ENCODE measurements at places on chromosomes 6 and 20.

DNA sequence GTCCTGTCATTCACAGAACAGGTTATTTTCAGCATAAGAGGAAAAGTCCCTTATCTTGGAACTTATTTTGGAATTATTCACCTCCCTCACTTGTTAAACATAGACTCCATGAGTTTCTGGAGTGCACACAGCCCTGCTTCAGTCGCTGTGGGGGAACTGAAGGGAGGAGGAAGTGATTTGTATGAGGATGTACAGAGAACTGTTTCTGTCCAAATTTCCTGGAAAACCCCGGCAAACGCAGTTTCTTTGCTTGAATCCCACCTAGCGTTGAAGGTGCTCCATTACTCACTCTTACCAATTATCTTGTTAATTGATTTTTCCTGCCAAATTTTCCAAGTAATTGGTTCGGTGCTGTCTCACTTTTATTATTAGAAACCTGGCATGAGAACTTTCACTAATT, 78.0 kb upstream of the AGPAT4 start:
- DNase-seq, result no peak

DNA sequence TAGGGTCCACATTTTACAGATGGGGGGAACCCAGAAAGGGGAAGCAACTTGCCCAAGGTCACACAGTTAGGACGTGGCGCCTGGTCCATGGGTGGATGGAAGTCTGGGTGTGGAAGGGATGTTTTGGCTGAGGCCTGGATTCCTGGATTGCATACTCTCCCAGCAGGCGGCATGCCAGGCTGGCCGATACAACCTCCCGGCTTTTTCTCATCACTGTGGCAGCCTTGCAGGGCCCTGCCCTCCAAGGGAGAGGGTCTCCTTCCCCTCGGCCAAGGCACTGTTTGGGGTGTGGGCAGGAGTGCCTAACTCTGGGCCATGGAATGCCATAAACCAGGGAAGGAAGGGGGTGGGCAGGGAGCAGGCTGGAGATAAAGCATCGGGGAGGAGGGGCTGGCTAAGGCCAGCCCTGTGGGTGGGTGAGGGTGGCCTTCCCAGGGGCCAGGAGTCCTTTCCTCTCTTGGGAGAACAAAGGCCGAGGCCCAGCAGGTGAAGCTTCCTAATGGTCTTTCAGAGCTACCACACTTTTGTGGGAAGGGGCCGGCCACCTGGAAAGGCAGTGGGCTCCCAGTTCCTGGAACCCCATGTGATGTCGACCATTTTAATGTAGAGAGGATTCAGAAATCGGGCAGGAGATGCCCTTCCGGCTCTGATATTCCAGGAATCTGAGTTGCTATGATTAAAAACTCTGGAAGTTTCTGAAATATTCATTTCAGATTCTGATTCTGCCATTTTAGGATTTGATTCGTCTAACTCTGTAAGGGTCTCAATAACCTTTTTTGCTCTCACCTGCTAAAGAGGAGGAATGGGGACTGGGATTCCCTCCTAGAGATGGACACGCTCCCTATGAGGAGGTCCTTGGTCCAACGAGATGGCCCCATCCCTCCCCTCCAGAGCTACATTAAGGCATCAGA, 4.2 kb downstream of the FOXS1 start:
- DNase-seq, result no peak

- DNase-seq, result no peak
Measured at GRCh38 chr6:18031680-18032256, 44.3 kb upstream of the KIF13A start.

DNA sequence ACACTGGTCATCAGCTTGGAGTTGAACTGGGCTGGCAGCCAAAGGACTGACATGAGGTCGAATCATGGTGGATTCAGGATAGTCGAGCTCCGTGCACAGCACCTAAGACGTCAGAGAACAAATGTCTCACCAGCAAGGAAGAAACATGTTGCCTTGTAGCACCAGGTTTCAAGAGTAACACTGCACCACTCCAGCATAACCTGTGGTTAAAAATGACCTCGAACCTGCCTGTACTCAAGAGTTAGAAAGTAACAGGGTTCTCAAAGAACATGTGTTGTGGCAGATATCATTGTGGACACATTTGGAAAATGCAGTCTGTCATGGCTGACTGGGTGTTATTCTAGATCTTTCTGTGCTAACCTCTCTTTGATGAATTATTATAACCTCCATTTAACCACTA, 511.6 kb downstream of the CDH26 start:
- no peak for DNase-seq

DNA sequence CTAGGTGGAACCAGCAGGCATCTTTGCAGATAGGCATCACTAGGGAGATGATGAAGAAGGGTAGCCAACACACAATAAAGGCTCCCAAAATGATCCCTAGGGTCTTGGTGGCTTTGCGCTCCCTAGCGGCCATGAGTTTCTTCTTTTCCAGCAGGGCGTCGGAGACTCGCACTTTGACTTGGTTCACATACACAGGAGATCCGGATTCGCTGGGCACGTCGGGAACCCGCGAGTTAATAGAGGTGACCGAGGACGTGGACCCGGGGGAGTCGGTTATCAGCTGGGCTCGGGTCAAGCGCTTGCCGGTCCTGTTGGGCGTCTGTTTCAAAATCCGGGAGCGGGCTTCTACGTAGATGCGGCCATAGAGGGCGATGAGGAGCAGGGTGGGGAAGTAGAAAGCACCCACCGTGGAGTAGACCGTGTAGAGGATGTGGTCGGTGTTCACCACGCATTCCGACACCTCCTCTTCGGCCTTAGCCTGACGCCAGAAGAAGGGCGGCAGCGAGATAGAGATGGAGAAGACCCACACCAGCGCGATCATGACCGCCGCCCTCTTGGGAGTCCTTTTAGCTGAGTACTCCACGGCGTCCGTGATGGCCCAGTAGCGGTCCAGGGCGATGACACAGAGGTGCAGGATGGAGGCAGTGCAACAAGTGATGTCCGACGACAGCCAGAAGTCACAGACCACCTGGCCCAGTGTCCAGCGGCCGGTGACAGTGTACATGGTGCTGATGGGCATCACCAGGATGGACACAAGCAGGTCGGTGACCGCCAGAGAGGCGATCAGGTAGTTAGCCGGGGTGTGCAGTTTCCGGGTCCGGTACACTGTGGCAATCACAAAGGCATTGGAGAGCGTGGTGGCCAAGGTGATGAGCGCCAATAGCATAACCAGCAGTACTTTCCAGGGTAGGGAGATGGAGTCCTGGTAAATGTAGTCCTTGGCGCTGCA, 658 bp downstream of the HTR1B start:
- DNase-seq, result no peak

- DNase-seq, result no peak
Measured at GRCh38 chr20:61682114-61682995, 383.3 kb downstream of the TAF4 start.

- DNase-seq, result peak; percentile 46
Measured at GRCh38 chr20:58890518-58891085, 38.1 kb downstream of the GNAS start.

- DNase-seq, result no peak
Measured at GRCh38 chr6:121764493-121764892, 329.0 kb downstream of the GJA1 start.

DNA sequence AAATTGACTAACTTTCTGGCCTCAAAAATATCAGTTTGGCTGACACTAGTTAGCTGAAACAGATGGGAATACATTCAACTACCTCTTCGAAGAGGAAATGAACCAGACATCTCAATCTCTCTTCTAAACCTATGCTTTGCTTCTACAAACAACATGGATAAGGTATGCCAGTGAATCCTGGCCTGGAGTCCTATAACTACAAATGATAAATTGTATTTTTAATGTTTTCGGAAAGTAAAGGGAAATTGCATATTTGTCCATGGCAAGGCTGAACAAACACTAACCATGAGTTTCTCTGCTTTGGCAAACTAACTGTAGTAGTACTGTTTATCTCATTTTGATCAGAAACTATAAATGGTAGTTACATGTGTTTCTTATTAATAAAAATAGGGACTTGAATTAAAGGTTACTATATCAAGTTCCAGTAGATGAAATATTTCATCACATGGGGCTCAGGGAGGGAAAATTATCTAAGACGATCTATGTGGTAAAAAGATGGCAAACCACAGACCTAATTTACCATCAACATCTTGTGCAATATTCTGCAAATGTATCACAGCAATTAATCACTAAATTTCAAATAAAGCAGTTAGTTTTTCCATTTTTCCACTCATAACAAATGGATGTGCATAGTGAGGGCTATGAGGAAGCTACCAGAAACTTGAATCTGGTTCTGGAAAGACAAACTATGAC, 76.8 kb downstream of the COL12A1 start:
- no peak for DNase-seq

DNA sequence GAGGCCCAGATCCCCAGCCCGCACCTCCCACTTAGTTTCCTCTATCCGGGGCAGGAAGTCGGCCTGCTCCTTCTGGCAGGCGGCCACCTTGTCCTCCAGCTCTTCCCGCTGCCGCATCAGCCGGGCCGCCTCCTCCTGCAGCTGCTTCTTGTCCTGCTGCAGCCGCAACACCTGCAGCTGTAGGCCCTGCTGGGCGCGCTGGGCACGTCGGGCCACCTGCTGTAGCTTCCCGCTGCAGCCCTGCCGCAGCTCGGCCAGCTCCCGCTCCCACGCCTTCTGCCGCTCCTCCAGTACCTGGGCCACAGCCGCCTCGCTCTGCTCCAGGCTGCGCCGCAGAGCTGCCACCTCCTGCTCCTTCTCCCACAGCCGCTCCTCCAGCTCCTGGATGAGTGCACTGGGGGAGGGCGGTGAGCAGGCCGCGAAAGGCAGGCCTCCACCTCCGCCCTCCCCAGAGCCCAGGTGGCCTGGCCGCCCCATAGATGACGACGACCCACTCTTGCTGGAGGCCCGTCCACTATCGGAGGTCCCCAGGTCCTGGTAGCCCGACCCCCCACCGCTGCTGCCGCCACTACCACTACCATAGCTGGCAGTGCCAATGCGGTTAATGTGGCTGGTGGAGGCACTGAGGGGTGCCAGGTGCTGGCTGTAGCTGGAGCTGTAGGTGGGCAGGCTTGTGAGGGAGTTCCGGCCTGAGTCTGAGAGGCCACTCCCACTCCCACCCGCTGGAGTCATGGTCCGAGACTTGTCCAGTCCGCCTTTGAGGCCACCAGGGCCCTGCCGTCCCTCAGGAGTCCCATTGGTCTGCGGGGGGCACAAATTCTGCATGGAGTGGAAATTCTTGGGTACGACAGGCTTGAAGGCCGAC, 6.0 kb upstream of the FASTKD5 start:
- no peak for DNase-seq

GRCh38 chr6:113067612-113068275, 720.6 kb downstream of the RFPL4B start:
- DNase-seq, result no peak

DNA sequence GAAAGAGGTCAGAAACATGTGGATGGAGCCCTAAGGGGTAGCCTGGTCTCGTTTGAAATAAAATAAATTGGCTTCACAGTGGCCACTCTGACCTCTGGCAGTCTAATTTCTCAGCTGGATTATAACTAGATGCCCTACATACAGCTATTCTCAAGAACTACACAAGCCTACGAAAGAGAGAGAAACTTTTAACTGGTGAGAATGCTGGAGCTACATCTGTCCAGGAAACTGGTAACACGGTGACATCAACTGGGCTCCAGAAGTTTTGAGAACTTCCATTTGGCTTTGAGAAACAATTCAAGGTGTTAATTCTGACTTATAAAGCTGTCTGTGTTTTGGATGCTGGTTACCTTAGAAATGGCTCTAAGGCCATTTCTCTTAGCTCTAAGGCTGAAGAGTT, 187.3 kb upstream of the TENT5A start:
- DNase-seq, result no peak

GRCh38 chr6:154234019-154234772, 122.4 kb downstream of the IPCEF1 start:
- DNase-seq, result no peak

DNA sequence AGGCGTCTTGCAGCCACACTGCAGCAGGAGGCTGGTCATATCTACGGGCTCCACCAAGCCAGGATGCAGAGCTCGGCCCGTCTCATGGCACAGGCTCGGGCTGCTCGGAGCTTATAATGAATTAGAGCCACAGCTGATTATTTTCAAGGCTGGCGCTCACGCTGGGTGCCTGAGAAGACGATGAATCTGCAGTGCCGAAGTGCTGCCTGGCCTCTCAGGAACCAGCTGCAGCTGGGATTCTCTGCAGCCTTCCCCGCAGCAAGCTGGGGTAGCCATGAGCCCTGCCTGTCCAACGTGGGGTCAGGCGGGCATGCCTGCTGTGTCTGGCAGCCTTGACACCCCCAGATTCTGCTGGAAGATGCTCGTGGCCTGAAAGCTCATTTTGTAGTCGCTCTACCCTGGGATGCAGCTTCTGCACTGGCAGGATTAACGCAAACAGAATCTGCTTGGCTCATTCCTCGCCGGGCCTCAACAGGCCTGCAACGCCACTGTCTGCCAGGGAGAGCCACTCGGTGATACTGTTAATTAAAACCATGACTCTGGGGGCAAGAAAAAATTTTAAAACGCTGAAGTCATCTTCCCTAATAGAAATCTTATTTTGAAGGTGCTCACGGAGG, 104.3 kb downstream of the CDH26 start:
- no peak for DNase-seq

DNA sequence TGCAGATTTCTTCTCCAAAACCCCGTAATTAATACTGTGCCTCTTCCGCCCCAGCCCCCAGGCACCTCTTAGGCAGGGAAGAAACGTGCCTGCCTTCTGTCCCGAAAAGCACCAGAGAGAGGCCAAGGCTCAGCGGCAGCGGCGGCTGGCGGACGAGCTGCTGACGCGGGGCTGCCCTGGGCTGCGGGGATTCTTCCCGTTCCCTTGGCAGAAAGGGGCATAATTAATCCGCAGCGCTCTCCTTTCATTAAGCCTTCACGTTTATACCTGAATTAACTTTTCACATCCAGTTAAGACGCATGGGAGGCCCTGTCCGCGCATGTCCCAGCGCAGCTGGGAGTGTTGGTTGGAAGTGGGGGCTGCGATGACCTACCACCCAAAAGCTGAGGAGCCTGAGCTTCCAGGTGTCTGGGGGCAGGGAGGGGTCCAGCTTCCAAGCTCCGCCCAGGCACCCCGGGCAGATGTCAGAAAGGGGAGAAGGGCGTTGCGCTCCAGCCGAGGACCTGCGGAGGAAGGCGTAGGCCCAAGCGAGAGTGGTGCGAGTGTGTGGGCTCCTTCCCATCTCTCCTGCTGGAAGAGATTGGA, 167.4 kb upstream of the LRFN2 start:
- DNase-seq, result no peak

- no peak for DNase-seq
Measured at GRCh38 chr6:42968126-42968701, 7.7 kb downstream of the GNMT start.

GRCh38 chr6:14129575-14129974, 12.0 kb downstream of the CD83 start:
- peak; percentile 39 for DNase-seq

- no peak for DNase-seq
Measured at GRCh38 chr6:12814015-12814414, 97.4 kb downstream of the PHACTR1 start.
